Bone marrow (tissue), 2 donors: ENCODE measurements at places on chromosomes 11 and 22.

- DNase-seq = no peak
Observed at GRCh38 chr11:116543911-116544475, 228.8 kb downstream of the BUD13 start.

- no peak for DNase-seq
Observed at GRCh38 chr11:12735262-12735661, 61.0 kb downstream of the TEAD1 start.

DNA sequence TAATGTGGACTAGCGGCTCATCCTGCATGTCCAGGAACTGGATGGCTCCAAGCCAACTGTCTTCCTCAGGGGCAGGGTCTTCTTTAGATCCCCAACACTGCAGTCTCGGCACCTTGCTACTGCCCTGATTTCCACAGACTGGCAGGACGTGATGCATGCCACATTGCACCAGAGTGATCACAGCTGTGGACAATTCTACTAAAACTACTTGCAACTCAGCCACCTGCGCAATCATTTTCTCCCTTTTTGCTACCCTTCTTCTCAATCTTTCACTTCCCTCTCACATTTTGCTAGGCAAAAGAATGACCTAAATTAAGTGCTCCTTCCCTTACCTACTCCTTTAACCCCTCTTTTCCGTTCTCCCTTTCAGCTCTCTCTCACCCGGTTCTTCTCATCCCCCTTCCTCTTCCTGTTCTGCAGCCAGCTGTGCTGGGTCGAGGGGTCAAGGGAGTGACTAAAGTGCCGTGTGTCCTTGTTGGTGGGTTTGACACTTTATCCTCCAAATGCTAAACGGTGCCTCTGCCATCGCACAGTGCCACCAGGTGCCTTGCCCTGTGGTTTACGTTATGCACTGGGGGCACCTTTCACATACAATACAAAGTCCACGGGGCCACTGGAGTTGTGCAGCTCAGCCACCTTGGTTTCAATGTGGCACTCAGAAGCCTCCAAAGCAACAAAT is 11.5 kb upstream of the PEX26 start:
- no peak for DNase-seq

- no peak for DNase-seq
Observed at GRCh38 chr11:72591785-72592502, 82.3 kb downstream of the PDE2A start.

DNA sequence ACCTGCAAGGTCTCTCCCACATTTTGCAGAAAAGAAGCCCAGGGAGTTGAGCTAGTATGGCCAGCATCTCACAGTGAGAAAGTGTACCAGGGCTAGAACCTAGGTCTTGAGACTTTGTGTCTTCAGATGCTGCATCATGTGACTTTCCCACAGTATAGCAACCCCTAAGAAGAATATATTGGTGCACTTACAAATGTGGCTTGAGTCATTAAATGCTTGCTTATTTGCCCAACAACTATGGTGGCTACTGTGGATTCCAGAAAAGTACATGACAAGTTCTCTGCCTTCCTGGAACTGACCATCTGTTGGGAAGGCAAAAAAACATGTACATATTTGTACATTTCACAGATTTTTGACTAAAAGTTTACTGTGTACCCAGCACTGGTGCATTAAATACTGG is 55.0 kb downstream of the POLD3 start:
- no peak for DNase-seq

GRCh38 chr11:72766152-72766902 is 14.1 kb upstream of the ARAP1 start:
- DNase-seq = no peak

DNA sequence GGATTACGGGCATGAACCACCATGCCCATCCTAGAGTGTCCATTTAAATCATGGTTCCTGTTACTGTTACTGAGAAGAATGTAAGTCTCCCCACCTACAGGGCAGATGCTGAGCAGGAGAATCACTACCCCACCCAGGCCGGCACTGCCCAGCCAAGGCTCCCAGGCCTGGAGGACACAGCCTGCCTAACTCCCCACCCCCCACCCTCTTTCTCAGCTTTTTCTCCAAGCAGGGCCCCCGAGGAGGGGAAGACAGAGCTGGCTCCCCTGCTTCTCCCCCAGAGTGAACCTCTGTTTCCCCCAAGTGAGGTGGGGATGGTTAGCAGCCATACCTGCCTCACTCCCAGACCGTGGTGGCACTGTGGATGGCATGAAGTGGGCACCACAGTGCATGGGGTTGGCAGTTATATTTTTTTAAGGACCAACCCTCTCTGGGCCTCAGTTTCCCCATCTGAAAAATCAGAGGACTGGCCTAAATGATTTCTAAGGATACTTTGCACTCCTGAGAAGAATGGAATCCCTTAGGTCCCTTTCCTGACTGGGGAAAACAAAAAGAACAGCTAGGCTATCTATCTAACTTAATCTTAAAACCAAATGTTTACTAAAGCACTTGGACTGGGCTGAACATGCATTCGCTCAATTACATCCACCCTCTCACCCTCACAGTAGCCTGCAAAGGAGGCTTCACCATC is 5.0 kb downstream of the CBX7 start:
- no peak for DNase-seq

GRCh38 chr22:50506611-50507420 is 686 bp downstream of the LMF2 start:
- DNase-seq = no peak

DNA sequence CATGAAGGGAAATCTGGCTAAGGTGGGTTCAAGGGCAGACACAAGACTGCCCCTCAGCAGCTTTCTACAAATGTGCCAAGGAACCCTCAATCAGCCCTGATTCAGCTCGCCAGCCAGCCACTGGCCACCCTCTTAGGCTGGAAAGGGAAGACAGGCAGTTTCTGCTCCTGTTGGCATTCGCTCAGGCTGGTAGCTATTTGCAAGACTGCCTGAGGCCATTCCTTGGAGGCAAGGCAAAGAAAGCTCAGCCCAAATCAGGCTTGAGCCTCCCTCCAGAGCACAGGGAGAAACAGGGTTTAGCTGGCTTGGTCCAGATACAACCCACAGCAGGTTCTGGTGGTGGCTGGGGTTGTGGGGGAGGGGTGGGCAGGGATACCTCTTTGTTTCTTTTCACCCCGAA is 19.2 kb downstream of the TP53I11 start:
- DNase-seq = no peak

DNA sequence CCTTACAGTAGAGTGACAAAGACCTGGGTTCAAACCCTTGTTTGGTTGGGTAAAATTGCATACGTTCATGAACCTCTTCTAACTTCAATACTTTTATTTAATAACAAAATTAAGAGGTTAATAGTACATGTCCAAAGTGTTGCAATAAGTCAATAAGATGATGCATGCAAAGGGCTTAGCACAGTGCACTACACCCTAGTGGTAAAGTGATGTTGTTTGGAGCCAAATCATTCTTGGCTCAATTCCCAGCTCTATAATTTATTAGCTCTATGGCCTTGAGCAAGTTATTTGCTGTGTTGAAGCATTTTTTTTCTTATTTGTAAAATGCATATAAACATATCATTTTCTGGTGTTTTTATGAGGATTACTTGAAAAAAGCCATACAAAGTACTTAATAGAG is 945.3 kb downstream of the LRRC4C start:
- DNase-seq = no peak

- no peak for DNase-seq
Observed at GRCh38 chr11:1040428-1041148, 4.1 kb upstream of the MUC6 start.

GRCh38 chr11:35138943-35139721 is at the start of gene CD44:
Gene CD44, plus strand, starts transcription at chr11:35139171. Its CDS starts 133 bp downstream, at chr11:35139304.
- peak; percentile 96 for DNase-seq

DNA sequence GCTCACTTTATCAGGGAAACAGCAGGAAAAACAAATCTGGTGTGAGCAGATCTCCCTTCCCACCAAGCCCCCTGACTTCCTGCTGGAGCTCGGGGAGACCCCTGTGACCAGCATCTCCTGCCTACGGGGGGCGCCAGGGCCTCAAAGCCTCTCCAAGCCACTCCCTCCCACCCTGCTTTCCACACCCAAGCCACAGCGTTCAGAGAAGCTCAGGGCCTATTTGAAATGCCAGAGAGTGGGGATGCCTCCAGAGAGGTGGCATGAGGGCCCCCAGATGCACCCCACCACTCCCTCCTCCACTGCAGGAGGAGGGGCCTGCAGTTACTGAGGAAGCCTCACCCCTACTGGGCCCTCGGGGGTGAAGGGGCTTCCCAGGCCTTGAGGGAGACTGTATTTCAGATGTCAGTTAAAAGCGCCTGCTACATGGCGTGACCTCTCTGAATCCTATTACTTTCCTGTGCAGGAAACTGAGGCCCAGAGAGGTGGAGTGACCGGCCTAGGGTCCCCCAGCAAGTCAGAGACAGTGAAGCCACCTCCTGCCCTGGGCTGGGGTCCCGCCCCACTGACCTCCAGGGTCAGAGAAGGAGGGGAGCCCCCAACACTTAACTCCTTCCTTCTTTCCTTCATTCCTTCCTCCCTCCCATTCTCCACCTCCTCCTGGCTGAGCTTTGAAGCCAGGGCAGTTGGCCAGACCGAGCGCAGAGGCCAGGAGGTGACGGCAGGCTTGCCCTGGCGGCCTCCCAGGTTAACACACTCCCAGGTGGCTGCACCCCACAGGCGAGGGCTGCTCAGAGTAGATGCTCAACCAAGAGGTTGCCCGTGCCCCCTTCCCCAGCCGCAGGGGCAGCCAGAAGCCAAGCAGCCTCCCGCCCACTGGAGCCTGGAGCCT is 6.0 kb upstream of the CDKN1C start:
- no peak for DNase-seq

DNA sequence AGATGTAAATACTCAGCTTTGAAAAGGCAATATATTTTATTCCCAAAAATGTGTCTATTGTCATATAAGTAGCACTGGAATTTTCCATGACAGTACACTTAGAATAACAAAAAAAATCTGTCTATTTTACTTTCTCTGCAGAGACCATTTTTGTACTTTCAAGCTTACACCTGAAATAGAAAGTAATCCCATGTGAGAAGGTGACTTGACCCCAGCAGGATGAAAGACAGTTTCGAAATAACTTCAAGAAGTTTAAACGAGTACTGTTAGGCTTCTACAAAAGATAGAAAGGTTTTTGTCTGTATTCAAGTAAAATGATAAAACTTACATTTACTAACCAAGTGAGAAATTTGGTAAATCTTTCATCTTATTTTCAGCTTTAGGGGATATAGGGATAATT is 259.9 kb upstream of the CTSC start:
- DNase-seq = no peak

DNA sequence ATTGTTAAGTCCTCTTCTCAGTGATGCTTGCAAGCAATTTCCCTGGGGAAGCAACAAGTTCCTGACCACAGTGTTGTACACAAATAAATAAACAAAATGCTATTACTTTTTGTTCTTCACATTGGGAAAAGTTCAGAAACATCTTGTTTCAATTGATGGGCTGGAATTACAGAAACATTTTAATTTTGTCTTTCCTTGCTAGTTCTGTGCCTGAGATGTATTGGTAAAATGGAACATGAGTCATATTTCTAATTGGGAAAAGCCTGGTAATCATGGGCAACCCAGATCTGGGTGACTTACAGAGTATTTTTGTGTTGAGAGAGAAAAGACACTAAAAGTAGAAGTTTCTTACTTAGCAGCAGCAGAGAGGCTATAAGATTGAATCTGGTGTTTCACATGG is 576 bp upstream of the BLID start:
- DNase-seq = no peak

- DNase-seq = no peak
Observed at GRCh38 chr22:49685116-49685515, 142.6 kb downstream of the BRD1 start.

DNA sequence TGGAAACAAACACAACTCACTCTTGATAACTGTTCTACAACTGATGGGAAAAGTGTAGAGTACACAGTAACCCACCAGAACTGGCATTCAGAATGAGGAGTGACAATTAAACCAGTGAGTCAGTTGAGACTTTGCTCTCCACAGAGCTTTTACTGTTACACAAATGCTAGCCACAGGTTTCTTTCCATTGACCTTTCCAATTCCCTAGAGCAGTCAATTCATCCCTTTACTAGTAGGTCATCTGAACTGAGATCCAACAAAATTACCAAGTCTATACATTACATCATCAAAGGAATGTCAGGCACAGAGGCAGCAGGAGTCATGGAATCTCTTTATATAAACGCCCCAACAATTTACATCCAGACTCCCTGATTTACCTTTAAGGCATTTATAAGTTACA is 65.9 kb downstream of the PHF21A start:
- DNase-seq = no peak
